ENCODE measurements at places on chromosomes 12 and 14.

DNA sequence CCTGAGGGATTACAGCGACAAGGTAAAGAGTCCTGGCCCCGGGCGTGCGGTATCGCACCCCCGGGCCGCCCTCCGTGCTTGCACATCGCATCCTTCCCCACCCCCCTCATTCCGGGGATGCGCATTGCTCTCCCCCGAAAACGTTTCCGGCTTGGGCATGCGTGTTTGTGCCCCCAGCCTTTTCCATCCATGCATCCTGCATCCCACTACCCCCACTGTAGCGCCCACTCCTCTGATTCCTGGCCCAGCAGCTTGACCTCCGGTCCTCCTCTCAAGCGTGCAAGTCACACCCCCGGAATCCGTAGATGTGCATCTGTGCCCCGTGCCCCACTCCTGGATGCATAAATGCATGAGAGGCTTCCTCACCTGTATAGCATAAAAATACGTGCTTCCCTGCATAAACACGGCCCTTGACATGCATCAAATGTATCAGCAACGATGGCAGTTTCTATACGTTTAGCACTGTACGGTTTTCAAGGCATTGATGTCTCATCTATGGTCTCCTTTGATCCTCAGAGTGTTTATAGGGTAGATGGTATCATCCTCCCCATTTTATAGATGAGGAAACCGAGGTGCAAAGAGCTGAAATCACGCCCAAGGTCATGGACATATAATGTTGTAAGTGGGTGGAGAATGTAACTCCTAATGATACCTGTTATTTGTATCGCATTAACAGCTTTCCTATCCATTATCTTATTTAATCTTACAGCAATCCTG lies 484 bp downstream of the RIC8B start:
- no peak for DNase-seq

DNA sequence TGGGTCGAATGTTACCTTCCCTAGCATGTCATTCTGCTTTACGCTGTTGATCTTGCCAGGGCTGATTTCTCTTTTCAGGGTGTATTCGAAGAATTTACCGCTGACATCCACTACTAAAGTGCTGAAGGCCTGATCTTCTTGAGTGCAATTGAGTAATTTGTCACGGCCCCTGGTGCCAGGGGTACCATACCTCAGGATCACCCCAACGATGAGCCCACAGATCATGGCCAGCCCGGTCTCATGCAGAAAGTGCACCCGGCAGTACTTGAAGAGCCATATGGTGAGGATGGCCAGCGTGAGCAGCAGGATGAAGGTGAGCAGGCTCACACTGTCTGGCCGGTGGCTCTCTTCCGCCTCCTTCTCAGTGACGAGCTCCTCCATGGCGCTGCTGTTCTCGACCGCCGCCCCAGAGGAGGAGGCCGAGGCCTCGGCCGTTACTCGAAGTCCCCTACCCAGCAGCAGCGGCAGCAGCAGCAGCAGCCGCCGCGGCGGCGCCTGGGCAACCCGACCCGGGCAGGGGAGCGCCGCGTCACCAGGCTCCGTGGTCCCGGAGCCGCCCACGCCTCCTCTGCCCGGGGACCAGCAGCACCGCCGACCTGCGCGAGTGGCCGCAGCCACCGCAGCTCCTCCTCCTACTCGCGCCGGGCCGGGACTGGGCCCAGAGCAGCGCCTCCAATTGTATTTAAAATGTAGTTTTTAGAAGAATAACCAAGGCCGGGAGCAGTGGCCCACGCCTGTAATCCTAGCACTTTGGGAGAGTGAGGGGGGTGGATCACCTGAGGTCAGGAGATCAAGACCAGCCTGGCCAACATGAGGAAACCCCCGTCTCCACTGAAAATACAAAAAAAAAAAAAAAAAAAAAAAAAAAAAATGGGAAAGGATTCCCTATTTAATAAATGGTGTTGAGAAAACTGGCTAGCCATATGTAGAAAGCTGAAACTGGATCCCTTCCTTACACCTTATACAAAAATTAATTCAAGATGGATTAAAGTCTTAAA lies 58.5 kb upstream of the TMPO start:
- DNase-seq = peak; percentile 27

- no peak for DNase-seq
Observed at GRCh38 chr12:19799895-19800602, 360.8 kb downstream of the AEBP2 start.

DNA sequence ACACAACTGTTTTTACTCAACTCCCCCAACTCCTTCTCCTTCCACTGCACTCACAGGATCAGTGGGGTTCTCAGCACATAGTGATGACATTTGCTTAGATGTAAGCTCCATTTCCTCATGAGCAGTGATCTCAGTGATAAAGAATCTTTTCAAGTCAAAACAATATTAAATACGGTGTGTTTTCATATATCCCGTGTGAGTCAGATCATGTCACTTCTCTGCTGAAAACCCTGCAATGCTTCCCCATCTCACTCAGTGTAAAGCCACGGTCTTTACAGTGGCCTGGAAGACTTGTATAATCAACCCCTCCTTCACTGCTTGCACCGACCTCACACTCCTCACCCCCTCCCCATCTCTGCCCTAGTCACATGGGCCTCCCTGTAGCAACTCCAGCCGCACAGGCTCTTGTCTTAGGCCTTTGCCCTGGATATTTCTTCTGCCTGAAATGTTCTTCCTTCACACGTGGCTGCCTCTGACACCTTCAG lies 149.7 kb upstream of the ARHGAP5 start:
- DNase-seq = no peak

GRCh38 chr14:53953828-53954550 lies 2.6 kb downstream of the BMP4 start:
- DNase-seq = no peak

DNA sequence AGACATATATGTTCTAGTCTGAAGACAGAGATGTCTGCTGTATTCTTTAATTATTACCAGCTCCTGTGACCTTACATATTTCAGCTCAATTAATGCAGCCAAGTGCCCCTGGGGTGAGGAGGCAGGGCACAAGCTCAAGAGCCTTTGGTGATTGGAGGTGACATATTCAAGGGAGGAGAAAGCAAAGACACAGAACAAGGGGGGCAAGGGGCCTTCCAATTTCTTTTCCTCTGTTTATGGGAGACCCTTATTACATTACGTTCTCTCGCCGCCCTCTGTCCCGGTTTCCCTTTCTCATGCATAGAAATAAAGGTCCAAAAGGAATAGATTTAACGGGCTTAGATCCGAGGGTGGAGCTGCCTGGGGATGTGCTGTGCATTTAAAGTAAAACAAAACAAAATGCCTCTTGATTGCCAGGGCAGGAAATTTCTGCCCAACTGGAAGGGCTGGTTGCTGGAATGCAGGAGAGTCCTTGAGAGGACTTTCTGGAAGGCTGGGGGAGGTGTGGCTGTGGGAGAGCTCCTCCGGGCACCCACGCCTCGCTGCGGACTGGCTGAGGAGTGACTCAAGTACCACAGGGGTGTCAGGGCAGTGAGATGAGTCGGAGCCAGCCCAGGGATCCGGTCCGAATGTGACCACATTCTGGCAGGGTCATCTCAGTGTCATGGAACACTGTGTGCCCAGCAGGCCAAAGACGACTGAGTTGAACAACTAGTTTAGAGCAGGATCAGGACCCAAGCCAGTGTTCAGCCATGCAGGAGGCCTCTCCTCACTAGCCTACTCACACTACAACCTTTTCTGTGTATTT lies 32.1 kb upstream of the GSG1 start:
- DNase-seq = no peak

GRCh38 chr12:15115434-15115833 lies 105.8 kb downstream of the RERG start:
- no peak for DNase-seq

DNA sequence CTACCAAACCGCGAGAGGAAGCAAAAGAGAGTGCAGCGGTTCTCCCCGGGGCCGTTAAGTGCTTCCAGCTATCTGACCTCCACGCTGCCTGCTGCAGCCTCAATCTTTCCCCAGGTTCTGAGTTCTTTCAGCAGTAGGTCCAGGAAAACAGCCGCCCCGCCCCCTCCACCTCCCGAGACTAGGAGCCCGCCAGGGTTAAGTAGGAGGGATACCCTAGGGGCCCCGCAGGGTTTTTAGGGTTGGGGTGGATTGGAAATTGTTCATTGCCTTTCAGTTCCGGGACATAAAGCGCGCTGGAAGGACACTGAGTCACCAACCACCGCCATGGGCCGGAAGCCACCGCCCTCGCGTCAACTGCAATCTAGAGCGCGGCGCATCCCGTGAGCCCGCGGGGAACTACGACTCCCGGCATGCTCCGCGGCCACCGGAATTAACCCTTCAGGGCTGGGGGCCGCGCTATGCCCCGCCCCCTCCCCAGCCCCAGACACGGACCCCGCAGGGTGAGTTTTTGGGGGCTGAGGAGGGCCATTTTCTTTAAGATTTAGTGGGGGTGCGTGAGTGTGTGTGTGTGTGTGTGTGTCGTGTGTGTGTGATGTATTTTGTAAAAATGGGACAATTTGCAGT lies at the start of gene MYL6B:
MYL6B (plus strand) TSS at position 456 of the 624 bp plus-strand sequence. CDS start 1,332 bp downstream, outside the sequence.
- DNase-seq = peak; percentile 90

DNA sequence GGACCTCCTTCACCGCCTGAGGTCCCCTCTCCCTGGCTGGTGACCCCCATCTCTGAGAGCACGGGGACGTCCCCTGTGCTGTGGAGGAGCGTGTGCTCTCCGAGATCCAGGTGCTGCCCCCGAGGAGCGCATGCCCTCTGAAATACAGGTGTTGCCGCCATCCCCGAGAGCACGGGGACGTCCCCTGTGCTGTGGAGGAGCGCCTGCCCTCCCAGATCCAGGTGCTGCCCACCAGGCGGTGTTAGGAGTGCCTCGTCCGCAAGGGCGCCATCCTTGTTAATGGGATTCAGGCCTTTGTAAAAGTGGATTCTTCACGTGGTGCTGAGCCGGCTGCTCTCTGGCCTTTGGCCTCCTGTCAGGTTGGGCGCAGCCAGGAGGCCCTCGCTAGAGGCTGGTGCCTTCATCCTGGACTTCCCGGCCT lies 10.1 kb downstream of the NOC4L start:
- DNase-seq = no peak

- DNase-seq = no peak
Observed at GRCh38 chr12:116257215-116257614, 20.3 kb downstream of the MED13L start.

DNA sequence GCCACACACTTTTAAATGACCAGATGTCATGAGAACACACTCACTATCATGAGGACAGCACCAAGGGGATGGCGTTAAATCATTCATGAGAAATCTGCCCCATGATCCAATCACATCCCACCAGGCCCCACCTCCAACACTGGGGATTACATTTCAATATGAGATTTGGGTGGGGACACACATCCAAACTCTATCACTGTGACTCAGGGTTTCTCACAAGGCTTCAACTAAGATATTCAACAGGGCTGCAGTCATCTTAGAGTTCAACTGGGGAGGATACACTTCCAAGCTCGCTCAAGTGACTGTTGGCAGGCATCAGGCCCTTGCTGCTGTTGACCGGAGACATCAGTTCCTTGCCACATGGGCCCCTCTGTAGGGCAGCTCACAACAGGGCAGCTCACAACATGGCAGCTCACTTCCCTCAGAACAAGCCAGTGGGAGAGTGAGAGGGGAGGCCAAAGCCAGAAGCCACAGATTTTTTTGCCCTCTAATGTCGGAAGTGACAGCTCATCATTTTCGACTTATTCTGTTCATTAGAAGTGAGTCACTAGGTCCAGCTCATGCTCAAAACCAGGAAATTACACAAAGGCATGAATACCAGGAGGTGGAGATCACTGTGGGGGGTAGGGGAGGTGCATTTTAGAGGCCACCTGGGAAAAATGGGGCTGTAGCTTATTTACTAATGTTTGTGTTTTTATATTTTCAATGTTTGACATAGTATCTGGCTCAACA lies 50.8 kb upstream of the PTHLH start:
- no peak for DNase-seq

GRCh38 chr14:75513911-75514672 lies 8.2 kb upstream of the BATF start:
- no peak for DNase-seq

DNA sequence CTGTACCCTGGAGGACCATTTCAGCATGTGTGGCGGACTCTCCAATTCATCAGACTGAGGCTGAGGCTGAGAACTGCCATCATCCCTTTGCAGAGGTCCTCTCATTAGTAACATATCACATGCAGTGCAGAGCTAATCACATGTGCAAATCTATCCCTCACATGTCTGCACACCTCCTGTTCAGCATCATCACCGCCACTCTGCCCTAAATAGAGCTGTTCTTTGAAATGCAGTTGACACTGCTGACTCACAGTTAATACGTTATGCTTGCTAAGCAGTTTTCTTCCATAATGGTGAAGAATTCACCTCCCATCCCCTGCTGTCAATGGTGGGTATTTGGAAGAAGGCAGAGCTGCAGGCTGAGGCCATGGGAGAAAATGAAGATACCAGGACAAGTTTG lies 85.0 kb upstream of the ANO2 start:
- no peak for DNase-seq

GRCh38 chr12:79916826-79917225 lies 18.1 kb downstream of the PPP1R12A start:
- DNase-seq = no peak

DNA sequence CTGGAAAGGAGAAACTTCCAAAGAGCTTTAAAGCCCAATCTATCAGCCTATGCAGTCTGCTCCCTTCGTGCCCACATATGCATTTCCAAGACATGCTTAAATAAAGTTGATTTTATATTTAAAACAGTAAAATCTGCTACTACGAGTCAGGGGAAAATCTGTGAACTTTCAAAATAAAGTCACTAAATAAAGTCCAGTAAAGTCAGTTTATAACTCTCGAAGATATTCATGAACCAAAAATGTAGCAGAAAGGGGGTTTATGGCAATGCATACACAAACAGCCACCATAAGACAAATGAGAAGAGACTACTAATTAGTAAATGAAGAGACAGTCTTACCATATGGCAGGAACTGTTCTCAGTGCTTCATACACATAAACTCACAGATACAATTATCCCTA lies 19.7 kb downstream of the AREL1 start:
- DNase-seq = no peak

- no peak for DNase-seq
Observed at GRCh38 chr12:47244835-47245234, 165.1 kb upstream of the AMIGO2 start.

GRCh38 chr14:32774214-32774613 lies 164.5 kb upstream of the NPAS3 start:
- DNase-seq = no peak

DNA sequence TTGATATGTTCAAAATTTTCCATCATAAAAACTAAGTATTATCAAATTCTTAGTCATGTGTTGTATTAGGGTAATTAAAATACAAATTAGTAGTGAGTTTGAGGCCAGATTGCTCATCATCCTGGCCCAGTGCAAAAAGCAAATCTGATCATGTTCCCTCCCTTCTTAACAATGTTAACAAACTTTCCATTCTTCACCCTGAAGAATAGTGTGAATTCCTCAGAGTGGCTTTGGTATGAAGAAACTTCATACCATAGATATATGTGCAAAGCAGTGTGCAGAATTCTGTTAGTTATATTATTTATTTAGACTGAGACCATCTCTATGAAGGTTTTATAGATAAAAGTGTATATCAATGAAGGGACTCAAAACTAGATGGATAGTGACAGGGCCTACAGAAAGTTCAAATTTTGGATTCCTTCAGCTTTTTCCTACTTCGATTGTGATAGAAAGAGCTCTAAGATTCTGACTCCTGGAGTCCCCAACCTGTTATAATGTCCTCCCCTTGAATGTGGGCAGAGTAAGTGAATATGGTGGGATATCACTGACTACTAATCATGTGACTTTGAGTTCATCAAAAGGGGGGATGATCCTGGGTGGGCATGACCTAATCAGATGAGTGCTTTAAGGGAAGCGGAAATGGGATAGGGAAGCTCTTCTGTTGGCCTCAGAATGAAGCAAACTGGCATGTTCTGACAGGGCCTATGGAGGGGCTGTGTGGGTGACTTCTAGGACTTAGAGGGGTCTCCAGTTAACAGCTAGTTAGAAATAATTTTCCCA lies 271.4 kb downstream of the BTG1 start:
- no peak for DNase-seq

GRCh38 chr12:3770891-3771290 lies 18.0 kb upstream of the CRACR2A start:
- DNase-seq = no peak
